ENCODE measurements at places on chromosomes 5 and 9.

DNA sequence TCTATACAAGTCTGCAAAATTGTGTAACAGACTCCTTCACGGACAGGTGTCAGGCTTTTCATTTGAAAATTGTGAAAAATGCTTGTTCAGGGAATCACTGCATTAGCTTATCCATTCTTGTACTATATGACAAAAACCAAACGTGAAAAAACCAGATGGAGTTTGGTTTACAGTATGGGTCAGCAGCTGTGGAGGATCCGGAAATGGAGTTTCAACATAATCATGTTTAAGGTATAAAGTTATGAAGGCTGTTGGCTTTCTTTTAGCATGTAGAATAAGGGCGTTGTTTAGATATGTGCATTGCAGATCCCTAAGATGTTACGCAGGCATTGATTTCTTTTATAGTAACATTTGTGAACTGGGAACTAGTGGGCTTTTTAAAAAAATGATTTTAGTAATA, 123.8 kb downstream of the GDNF start:
- DNase-seq: no peak

GRCh38 chr5:73031839-73032238, 76.0 kb downstream of the FCHO2 start:
- DNase-seq: no peak

- no peak for DNase-seq
Observed at GRCh38 chr9:96044401-96044800, 168.9 kb downstream of the ERCC6L2 start.

GRCh38 chr9:1057910-1058309, 7.8 kb downstream of the DMRT2 start:
- no peak for DNase-seq

GRCh38 chr9:130512199-130512598, 67.2 kb upstream of the FUBP3 start:
- DNase-seq: no peak

DNA sequence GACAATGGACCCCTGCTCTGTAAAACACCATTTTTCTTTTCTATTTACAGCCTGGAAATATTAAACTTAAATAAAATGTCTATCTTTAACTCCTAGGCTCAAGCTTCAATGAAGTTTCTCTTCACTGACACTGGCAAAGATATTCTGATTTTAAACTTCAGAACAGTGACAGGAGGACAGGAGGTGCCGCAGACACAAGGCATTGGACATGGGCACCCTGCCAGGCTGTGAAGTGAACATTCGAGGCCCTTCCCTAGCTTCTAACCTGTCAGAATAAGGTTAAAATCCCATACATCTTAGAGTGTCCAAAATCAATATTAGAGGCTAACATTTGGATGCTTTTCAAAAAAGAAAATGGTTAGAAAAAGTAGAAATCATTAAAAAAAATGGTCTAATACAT, 9.2 kb downstream of the SEMA5A start:
- no peak for DNase-seq

DNA sequence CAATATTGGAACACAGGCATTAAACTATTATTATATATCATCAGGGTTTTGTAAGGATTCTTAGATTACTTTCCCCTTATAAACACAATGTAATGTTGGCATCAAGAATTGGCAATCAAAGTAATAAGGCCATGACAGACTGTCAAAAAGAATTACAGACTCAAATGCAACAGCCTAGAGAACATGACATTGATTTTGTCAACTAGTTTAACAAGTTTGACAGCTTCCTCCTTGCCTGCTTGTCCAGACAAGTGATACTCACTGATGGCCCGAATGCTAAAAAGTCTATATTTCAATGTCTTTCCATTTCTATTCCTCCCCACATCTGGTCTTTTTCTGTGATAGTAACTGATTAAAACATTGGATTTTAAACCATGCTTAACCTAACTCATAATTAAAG, 6.4 kb upstream of the ANKRD31 start:
- no peak for DNase-seq

- no peak for DNase-seq
Observed at GRCh38 chr9:69186841-69187611, 12.9 kb downstream of the TJP2 start.

DNA sequence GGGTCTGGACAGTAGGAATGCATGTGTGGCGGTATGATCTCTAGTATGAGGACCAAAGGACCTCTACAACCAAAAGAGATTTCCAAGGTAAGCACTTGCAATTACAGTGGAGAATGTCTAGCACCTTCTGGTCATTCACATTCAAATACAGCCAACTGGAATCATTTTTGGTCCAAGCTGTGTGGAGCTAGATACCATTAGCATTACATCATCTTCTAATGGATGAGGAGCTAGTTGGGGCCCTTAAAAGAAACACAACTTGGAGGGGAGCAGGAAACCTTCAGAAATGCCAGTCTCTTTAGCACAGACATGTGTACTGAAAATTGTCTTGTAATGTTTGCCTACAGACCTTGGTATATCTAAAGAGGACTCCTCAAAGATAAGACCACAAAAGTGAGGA, 244.7 kb downstream of the BNC2 start:
- DNase-seq: no peak

DNA sequence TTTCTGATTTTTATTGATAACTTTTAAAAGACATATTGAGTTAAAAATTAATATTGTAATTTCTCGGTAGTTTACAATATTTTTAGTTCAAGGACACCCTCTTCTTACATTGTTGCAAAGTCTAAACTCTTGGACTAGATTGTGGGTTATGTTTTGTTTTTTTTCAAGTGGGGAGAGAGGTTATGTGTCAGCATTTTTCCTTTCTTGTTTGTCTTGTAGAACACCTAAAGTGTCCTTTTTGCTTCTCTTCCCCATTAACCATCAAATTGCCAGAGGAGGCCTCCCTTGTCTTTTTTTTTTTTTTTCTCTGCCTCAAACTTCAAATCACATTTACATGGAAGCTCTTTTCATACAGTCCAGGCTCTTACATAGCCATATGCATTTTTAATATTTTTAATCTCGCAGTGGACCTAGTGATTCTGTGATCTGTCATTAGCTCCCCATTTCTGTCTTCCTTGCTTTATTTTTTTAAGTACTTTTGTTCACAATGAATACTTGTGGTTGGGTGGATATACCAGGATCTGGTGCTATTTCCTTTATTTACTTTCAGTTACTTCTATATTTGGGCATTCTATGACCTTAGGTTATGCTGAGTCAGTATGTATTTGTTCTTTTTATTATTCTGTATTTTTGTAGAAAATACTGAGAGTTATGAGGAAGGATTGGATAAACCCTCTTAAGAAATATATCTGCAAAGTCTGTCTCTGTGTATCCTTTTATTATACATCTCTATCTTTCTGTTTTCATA, 2280.6 kb upstream of the ACO1 start:
- no peak for DNase-seq

GRCh38 chr5:1346627-1347440, 1.9 kb upstream of the CLPTM1L start:
- DNase-seq: no peak

GRCh38 chr9:93829271-93830011, 125.7 kb downstream of the BARX1 start:
- DNase-seq: no peak

GRCh38 chr9:121354762-121355161, 15.3 kb downstream of the STOM start:
- DNase-seq: no peak

- no peak for DNase-seq
Observed at GRCh38 chr5:136232316-136232715, 39.4 kb upstream of the SMIM32 start.

DNA sequence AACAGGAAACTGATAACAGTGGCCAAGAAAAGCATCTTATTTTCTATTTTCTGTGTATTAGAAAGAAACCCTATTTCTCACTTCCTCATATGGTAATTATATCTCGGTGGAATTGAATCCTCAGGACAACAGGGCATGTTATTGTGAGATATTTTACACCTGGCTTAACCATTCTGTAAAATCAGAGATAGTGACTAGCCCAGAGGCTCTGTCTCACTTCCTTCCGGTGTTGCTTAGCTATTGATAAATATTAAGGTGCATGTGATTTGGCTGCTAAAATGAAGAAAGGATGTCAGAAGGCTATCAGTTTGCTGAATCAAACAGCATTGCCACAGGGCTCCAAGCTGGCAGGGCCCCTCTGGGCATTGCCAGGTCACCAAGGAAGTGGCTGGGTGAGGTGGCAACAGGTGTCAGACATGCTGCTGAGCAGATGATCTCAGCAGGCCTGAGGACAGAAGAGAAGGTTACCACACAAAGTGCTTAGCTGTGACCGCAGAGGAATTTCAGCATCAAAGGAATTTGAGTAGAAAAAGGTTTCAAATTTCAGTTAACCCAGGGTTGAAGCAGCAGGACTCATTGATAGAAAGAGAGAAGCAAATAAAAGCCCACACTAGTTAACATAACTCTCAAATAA, 330.7 kb downstream of the PDE4D start:
- DNase-seq: peak; percentile 1

DNA sequence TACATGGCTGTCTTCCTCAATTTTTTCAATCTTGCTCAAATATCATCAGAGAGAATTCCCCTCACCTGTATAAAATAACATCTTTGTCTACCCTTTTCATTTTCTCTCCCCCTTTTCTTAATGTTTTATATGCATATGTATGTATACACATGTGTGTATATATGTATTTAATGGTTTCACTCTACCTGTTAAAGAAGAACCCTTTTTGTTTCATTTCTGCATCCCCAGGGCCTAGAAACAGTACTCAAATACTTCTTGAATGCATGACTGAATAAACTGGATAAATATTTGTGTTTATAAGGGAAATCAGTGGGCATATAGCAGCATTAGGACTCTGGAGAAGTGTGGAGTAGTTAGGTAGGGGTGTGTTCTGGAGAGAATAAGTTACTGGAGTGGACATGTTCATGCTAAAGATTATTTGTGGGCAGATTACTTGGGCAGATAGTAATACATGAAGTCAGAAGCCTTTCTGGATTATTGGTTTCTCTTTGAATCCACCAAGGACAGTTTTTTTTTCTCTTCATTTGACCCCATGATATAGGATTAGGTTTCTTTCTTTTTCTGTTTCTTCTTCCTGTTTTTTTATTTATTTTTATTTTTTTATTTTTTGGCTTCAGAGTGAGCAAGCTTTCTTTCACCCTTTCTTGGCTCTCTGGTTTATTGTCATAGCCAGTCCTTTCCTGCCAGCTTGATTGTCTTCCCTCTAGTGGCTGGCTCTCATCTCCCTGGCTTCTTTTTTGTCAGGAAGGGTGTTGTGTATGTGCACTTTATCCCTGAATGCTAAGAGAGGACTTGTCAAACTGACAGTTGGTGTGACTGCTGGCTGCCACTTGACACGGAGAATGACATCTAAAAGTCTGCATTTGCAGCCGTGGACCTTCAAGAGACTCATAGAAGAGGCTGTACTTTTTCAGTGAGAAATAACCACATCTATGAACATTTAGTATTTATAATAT, 89.3 kb downstream of the ZCCHC7 start:
- DNase-seq: no peak

- DNase-seq: no peak
Observed at GRCh38 chr9:102975251-102975650, 19.9 kb upstream of the CYLC2 start.

DNA sequence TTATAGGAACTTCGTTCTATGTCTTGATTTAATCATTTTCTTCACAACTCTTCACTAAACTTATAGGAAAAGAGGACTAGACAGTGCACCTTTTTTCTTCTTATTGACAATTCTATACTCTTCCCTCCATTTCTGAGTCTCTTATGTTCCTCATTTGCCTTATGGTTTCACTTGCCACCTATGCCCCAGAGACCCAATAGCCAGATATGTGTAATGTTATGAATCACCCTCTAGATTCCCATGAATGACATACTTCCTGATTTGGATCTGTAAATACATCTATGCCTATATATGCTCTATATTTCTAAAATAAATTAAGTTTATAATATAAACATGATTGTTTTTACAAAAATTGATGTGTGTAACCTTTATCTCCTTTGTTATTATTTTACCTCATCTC, 514.1 kb upstream of the MEF2C start:
- DNase-seq: no peak

DNA sequence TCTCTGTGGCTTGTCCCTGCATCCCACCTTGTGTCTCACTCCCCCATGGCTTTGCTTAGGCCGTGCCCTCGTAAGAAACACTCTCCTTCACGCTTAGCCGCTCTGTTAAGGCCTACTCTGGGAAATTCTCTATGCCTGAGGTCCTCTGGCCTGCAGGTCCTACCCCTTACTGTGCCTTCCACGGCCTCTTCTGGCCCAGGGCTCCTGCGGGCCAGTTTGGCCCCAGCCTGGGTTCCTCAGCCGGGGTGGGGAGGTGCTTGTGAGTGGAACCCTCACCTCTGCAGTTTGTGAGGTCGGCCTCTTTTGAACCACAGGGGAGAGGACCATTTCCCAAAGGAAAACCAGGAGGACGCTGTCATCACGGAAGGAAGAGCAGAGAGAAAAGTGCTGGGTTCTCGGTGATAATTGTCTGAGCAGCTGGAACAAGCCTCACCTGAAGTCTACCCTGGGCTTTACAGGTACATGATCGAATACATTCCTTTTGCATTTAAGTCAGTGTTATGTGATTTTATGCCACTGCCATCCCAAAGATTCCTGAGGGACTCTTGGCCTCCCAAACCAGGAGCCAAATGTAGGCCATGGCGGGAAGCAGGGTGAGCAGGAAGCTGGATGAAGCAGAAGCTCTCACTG, 28.8 kb upstream of the GFPT2 start:
- DNase-seq: no peak

DNA sequence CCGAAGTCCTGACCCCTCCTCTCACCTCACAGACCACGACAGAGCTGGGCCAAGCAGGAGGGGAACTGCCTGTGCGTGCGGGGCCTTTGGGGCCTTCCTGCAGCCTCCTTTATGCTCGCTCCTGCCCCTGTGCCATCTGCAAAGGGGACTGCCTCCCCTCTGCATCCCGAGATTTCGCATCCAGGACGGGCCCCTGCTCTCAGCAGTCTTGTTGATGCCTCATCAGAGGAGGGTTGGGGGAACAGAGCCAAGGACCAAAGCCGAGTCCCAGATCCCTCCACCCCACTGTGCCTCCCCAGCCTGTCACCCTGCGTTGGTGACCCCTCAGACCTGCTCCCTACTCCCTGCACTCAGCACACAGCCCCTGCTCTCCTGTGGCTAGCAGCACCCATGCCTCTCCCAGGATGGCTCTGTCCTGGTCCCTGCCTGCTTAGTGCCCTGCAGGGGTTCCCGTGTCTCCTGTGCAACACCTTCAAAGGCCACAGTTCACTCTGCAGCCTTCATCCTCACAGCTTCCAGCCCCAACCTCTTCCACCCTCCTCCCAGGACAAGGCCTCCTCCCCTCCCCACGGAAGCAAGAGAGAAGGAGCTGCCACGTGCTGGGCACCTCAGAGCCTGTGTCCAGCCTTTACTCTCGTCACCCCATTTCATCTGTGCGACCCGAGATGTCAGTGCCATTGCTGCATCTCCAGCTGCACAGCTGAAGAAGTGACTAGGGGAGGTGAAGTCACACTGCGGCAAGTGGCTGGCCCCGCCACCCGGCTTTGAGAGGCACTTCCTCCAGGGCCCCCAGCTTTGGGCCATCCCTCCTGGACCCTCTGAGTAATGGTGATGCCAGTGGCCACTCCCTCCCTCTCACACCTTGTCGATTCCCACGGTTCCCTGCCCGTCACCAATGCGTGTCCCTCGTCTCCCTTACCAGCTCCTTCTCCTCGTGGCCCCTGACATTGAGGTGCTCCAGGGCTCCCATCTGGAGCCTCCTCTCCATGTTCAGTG, 62.6 kb upstream of the LRRTM2 start:
- no peak for DNase-seq

- no peak for DNase-seq
Observed at GRCh38 chr5:142065273-142065672, 43.3 kb upstream of the NDFIP1 start.

- DNase-seq: no peak
Observed at GRCh38 chr9:33227008-33227398, 13.0 kb upstream of the SPINK4 start.

- DNase-seq: no peak
Observed at GRCh38 chr9:130665431-130666392, 1.3 kb downstream of the PRDM12 start.

- no peak for DNase-seq
Observed at GRCh38 chr9:124278054-124278540, 20.3 kb downstream of the NEK6 start.
